ENCODE measurements at places on chromosomes 5 and 9.
A peak's percentile ranks its signal among the peaks of the same experiment; 100 is the strongest.

DNA sequence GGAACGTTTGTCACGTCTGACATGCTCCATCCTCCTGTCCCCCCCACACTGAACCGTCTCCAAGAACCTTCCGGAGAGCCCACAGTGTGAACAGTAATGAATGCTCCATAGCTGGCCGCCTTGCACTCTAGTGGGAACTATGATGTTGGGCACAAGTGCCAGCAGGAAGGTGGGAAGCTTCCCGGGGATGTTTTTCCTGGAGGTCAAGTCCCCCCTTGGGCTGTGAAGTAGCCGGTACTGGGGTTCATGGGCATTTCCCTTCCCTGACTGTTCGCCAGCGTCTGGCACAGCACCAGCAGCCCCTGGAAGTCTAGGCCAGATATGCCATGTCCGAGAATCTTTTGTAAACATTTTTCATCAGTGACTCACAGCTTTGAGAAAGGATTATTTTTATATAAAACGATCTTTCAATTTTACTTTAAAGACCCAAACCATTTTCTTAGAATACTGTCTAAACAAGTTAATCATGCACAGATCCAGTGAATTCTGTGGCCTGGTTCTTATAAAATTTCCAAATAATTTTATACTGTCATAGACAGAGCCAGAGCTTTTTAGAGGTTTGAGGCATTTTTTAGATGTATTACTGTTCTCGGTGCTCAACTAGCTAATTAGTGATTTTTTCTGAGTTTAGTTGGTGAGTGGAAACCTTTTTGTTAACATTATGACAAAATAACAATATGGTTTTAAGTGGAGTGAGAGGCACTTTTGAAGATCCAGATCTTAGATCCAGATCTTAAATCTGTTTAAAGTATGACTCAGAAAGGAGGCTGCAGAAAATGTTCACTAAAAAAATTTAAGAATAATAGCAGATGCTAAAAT is 11.6 kb downstream of the ABL1 start:
- DNase-seq, result peak; percentile 54

GRCh38 chr9:122348288-122348777 is 22.5 kb upstream of the PTGS1 start:
- DNase-seq, result no peak

DNA sequence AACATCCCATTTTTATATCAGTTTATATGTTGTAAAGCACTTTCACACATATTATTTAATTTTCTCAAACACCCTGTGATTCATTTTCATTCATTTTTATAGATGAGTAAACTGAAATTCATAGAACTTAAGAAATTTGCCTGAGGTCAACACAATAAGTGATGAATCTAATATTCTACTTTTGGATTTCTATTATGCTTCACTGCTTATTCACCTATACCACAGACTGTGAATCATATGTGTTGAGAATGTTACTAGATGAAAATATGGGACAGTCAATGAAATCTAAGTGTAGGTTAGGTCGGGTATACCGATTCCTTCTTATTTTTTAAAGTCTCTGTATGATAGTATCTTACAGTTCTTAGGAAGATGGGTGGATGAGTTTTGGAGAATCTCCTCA is 24.8 kb downstream of the CDC37L1 start:
- no peak for DNase-seq

GRCh38 chr9:115650768-115651167 is 502.8 kb upstream of the PAPPA start:
- no peak for DNase-seq

- no peak for DNase-seq
Measured at GRCh38 chr5:149421372-149421685, 42.2 kb upstream of the IL17B start.

- peak; percentile 71 for DNase-seq
Measured at GRCh38 chr9:132026932-132027585, 52.6 kb downstream of the MED27 start.

All from hepatic stellate cell (primary cell).